ENCODE measurements at places on chromosomes 7 and 10. TPM values are rescaled to one million over a fixed set of nuclear protein-coding genes. Genes with fewer than 3 reads are reported as not detected.

Gene BMS1
- 28.3 TPM for total RNA-seq

Gene VAX1
- not detected for total RNA-seq

Gene TAS2R5
- 0.36 TPM for total RNA-seq

Gene FAM180A
- total RNA-seq = 1.4 TPM

Gene STX1A
- 10.0 TPM for total RNA-seq

Gene SPDYE9
- not detected for total RNA-seq

Gene GDF2
- not detected for total RNA-seq

Gene SLC35G1
- 3.9 TPM for total RNA-seq

Gene PNLIPRP2
- total RNA-seq = not detected

Gene CHST15
- 0.18 TPM for total RNA-seq

Gene COL13A1
- total RNA-seq = 12.2 TPM

Gene PTPN20
- not detected for total RNA-seq

Gene UCMA
- not detected for total RNA-seq

Gene FKBP6
- not detected for total RNA-seq

Gene NOLC1
- total RNA-seq = 60.5 TPM

Gene LRRD1
- total RNA-seq = under 0.01 TPM

Gene LDB3
- total RNA-seq = 0.28 TPM

Gene AFAP1L2
- under 0.01 TPM for total RNA-seq

Gene PCDH15
- not detected for total RNA-seq

Gene MYO1G
- total RNA-seq = under 0.01 TPM

Gene SMARCD3
- total RNA-seq = 37.5 TPM
